ENCODE measurements at places on chromosomes 13 and 19.

- no peak for DNase-seq
Measured at GRCh38 chr13:50077431-50077830, 62.2 kb downstream of the KCNRG start.

DNA sequence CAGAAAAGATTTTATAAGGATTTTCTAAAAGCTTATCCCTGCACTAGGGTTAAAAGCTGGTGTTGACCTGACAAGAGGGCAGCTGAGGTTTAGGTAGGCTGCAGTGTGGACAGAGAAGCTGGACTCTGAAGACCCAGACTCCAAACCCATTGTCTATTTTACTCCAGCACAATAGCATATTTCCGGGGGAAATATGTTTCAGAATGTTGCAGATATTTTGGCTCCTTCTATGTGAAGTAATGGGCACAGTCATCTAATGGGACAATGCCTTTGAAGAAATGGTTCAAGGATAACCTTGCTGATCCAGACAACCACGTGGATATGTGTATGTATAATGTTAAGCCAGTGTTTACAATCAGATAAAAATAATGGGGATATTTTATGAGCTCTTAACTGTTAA, 173.8 kb upstream of the TSC22D1 start:
- no peak for DNase-seq

DNA sequence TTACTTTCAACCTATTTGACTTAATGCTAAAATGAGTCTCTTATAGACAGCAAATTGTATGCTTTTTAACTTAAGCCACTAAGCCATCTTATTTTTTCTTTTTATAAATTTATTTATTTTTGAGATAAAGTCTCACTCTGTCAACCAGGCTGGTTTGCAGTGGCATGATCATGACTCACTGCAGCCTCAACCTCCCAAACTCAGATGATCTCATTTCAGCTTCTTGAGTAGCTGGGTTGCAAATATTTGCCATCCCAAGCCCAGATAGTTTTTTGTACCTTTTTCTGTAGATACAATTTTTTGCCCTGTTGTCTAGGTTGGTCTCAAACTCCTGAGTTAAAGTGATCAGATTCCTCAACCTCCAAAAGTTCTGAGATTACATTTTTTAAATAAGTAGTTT, 27.1 kb downstream of the ZNF714 start:
- DNase-seq = no peak

DNA sequence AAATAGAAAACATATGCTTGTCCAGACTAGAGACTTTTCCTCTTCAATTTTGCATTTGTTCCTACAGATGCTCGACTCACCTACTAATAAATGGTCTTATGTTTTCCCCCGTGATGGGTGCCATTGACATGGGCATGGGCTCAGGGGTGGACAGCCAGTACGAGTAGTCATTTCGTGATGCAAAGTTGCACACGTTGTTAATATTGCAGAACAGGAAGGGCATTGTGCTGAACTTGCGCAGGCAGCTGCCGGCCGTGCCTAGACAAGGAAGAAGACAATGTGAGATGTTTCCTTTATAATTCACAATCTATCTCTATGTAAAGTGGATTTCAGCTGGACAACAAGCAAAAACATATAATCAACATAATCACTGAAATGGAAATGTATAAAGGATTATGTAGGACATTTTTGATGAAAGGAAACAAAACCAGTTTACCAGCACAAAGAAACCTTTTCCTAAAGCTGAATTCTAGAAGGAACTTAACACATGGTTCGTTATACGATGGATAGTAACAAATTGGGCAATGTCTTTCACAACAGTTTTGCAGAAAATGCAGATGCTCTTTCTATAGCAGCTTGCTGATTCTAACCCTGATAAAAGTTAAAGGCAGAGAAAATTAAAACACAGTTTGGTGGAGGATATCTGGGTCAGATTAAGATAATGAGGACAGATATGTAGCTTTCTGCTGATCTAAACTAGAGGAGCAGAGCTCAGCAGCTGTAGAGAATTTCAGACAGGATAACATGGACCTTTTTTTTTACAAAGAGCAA, 145.7 kb downstream of the COL4A1 start:
- no peak for DNase-seq

GRCh38 chr13:100330662-100331061, 241.8 kb downstream of the PCCA start:
- DNase-seq = no peak

Data from mucosa of gallbladder (tissue), 1 donor.